Immature natural killer cell (primary cell): ENCODE measurements at places on chromosomes 11 and 22. TPM values are rescaled to one million over a fixed set of nuclear protein-coding genes. Genes with fewer than 3 reads are reported as not detected.

The UBQLN3 gene
- polyA plus RNA-seq, result not detected

The SLN gene
- polyA plus RNA-seq, result not detected

The ADM2 gene
- 0.38 TPM for polyA plus RNA-seq

The C11orf97 gene
- polyA plus RNA-seq, result not detected

The ALG9 gene
- polyA plus RNA-seq, result 12.9 TPM

The EIF3L gene
- 185 TPM for polyA plus RNA-seq

The C11orf91 gene
- polyA plus RNA-seq, result not detected

The ARHGEF17 gene
- not detected for polyA plus RNA-seq

The CWF19L2 gene
- 8.8 TPM for polyA plus RNA-seq

The CD81 gene
- polyA plus RNA-seq, result 56.9 TPM

The BBS1 gene
- 5.3 TPM for polyA plus RNA-seq

The OR4D5 gene
- not detected for polyA plus RNA-seq

The CCDC188 gene
- polyA plus RNA-seq, result 0.66 TPM

The MRGPRX3 gene
- not detected for polyA plus RNA-seq
